Suppressor macrophage (primary cell): ENCODE measurements at places on chromosomes 5 and 9.

DNA sequence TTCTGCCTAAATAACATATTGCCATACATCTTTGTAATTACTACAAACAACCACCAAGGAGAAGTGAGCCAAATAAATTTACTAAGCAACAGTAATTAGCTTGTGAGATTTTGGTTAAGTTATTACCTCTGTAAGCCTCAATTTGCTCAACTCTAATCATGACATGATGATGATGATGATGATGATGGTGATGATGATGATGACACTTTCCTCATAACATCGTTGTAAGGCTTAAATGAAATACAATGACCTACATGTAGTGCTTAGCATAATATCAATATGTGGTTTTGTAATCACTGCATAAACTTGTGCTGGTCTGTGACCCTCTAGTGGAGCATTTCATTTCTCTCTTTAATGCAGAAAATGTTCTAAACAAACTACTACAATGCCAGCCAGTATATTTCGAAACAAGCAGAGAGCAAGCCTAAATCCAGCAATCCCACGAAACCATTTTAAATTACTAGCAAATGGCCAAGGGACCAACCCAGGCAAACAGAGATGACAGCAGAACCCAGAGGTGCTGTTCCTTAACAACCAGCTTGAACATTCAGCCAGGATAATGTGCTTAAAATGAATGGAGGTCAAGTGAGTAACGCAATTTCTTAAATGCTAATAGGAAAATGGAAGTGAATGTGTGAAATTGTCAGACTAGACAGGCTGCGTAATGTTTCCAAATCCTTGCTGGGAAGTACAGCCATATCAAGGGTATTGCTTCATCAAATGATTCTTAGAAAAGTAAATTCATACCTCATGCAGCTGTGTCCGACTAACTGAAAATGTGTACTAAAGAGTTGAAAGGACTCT lies 281.9 kb upstream of the PUM3 start:
- DNase-seq, result peak; percentile 39

DNA sequence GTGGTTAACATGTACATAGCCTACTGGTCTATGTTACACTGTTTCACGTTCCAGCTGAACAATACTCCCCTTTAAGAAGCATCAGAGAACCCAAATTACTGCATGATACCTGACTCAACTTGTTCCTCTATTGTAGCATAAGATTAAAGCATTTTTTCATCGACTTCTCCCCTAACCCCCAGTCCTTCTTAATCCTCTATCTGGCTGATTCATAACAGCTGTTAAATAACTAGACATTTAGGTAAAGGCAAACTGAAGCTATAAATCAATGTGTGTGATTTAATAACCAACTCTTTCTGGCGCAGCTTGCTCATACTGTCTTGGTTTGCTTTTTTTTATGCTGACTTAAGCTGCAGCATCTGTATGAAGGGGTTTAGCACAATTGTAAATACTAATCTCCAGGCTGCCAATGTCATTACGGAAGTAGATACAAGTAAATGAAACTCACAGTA lies 94.2 kb upstream of the MTAP start:
- DNase-seq, result no peak

DNA sequence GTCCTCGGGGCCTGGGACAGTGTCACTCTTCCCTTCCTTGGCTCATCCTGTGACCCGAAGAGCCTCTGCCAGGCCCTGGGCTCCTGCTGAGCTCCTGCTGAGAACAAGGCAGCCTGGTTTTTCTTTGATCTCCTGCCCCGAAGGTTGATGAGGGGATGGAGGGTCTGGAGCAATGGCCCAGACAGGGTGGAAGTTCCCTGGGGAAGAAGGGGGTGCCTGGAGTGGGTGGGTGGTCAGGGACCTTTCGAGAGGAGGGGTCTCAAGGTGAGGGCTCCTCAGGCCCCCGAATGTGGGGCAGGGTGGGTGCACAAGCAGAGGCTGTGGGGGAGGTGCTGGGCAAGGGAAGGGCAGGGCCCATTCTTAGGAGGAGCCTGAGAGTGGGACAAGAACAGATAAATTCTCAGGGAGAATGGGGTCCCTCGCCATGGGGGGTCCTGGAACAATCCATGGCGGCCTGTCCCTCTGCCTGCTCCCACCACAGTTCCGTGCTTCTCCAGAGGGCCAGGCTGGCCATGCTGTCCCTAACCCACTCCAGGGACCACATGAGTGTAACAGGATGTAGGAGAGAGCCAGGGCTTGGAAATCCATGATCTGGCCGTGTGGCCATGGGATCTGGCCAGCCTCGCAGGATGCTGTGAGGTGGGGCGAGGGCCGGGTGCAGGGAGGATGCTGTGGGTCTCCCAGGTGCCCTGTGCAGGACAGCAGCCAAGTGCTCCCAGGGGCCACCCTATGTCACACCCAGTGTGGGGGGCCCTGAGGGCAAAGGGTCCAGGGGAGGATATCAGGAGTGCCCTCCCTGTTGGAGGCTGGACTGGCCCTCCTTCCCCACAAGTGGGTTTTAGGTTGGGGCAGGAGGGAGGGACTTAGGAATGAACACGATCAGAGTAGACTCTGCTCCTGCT lies 128.5 kb upstream of the LPCAT1 start:
- DNase-seq, result no peak

- no peak for DNase-seq
Measured at GRCh38 chr5:102678267-102679058, 76.6 kb upstream of the PAM start.
